ENCODE measurements at places on chromosomes 4 and X.
A peak's percentile ranks its signal among the peaks of the same experiment; 100 is the strongest.

- DNase-seq = no peak
Measured at GRCh38 chr4:6476893-6477292, 4.5 kb upstream of the PPP2R2C start.

DNA sequence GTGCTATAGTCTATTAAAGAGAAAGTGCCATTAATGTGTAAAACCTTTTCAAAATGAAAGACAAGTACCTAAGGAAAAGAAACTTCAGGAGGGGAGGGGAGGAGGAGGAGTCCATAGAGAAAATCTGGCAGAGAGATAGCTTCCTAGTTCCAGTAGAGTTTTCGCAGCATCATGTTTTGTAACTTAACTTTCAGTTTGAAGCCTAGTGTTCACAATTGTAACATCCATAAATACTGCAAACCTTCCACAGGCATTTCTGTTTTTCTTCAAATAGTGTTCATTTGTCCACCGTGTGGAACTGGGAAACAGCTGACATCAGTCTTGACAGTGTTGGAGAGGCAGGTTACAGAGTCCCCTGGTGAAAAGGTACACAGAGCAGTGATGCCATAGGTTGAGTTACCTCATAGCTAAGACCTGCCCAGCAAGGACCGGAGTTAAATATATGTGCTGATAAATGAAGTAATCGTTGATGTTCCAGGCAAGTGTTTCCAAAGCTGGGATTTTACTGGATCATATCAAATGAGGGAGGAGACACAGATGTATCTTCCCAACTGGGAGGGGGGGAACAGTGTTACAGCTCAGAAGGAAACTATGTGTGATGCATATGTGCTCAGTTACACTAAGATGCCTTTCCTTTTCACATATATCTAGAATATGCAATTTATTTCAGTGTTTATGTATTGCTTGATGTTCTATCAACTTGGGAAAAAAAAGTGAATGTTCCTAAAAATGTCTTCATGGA lies 369.5 kb upstream of the FAM241A start:
- no peak for DNase-seq

DNA sequence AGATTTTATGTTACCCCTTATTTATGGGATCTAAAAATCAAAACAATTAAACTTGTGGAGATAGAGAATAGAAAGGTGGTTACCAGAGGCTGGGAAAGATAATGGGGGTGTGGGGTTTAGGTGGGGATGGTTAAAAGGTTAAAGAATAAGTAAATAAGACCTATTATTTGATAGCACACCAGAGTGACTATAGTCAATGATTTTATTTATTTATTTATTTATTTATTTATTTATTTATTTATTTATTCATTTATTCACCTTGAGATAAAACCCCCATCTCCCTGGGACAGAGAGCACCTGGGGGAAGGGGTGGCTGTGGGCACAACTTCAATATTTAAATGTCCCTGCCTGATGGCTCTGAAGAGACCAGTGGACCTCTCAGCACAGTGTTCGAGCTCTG lies 66.1 kb downstream of the UGT2A3 start:
- DNase-seq = no peak

- peak; percentile 28 for DNase-seq
Measured at GRCh38 chr4:137531986-137532868, at the start of gene PCDH18. Gene PCDH18, minus strand, starts transcription at chr4:137532494. Its CDS starts 406 bp downstream, at chr4:137532088.

DNA sequence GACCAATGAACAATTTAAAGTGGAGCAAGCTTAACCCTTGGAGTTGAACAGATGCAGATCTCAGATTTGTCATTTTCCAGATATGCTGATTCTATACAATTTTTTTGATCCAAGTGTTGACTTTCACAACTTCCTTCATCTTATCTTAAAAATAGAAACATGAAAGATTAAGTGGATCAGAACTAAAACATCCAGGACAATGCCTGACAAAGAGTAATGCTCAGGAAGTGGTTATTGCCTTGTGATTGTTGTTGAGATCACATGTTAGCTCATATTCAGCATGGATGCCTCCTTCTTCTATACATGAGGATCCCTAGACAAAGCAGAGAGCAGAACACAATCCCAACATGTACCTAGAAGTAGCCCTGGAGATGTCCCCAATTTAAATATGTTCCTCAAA lies 160.9 kb downstream of the PPARGC1A start:
- DNase-seq = no peak
